ENCODE measurements at places on chromosomes 6 and 20. TPM values are rescaled to one million over a fixed set of nuclear protein-coding genes. Genes with fewer than 3 reads are reported as not detected.

NMBR gene
- total RNA-seq, result not detected

TAAR6 gene
- total RNA-seq, result not detected

CCN6 gene
- total RNA-seq, result not detected

KIF25 gene
- not detected for total RNA-seq

CTNNBL1 gene
- 34.1 TPM for total RNA-seq

FAM83C gene
- total RNA-seq, result not detected

CGA gene
- not detected for total RNA-seq

TBXT gene
- not detected for total RNA-seq

AK9 gene
- total RNA-seq, result 1.8 TPM

NKX2-2 gene
- not detected for total RNA-seq

ZSWIM3 gene
- total RNA-seq, result 8.1 TPM

WFDC5 gene
- not detected for total RNA-seq

C20orf144 gene
- under 0.01 TPM for total RNA-seq

MUC21 gene
- total RNA-seq, result not detected

All from IMR-90 (cell line).